Naive thymus-derived CD8-positive, alpha-beta T cell (primary cell): ENCODE measurements at places on chromosomes 4 and X.

- no peak for DNase-seq
Observed at GRCh38 chr4:158991534-158992155, 111.2 kb upstream of the RAPGEF2 start.

GRCh38 chr4:119209077-119209476 lies 3.4 kb upstream of the USP53 start:
- no peak for DNase-seq

- no peak for DNase-seq
Observed at GRCh38 chr4:86660401-86660800, 66.3 kb downstream of the PTPN13 start.

DNA sequence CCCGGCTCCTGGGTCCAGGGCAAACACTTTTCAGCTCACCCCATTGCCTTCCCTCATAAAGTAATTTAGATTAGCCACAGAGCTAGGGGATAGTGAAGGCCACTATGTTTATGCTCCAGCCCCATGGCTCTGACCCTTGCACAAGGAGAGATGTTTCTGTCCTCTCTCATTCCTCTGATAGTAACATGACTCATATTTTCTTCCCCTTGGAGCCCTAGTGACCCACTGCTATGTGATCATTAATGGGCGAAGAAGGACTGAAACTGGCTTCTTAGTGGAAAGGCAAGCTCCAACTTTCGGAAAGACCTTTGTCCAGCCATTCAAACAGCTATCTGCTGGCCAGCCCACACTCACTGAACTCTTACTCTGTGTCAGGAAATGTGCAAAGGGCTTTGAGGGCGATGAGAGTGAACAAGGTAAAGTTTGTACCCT lies 12.3 kb downstream of the CLDN2 start:
- DNase-seq = no peak

- DNase-seq = peak; percentile 18
Observed at GRCh38 chr4:143358923-143359643, 22.4 kb downstream of the GAB1 start.

- DNase-seq = no peak
Observed at GRCh38 chr4:167114416-167114971, 119.8 kb downstream of the SPOCK3 start.
